ENCODE measurements at places on chromosomes 7 and 10. TPM values are rescaled to one million over a fixed set of nuclear protein-coding genes. Genes with fewer than 3 reads are reported as not detected.

The OPALIN gene
- not detected for total RNA-seq

DNA sequence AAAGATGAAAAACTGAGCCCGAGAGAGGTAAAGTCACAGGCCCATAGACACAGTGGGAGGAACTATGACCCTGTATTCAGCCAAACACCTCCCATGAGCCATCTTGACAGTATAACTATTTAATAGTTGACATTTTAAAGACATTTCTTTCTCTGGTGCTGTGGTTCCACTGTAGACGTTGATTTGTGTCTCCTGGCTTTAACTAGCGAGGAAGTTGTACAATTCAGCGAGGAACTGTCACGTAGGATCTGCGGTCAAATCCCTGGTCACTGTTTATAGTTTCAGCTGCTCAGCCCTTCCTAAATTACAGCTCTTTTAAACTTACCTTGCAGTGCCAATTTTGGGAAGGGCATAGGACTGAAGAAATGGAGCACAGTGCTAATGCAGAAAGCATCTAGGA, 7.1 kb upstream of the CELF2 start:
- no peaks in the 10 kb centered on the region for H3K36me3 ChIP-seq
- 0 out of 2 replicates have a peak, but pooled peaks cover 7% of the 10 kb centered on the region for H3K27me3 ChIP-seq
- no peaks in the 10 kb centered on the region for H3K4me1 ChIP-seq
- H3K27ac ChIP-seq = no peak overlapping the region
- no peak for DNase-seq

The TLX1 gene
- total RNA-seq = not detected

DNA sequence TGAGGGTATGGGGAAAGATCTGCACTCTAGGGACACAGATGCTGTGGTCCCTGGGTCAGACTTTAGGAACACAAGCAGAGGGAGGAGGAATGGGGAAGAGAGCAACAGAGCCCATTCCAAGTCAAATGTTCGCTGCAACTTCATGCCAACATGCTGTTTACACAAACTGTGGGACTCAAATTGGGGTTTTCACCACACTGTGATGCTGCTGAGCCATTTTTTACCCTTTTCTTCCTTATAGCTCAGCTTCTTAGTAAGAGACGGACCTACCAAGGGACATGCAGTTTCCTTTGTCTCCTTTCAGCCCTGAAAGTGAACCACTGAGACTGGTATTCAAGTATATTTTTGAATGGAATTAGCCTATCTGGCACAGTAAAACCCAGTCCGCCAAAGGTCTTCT, 64.3 kb upstream of the AGK start:
- no peaks in the 10 kb centered on the region for H3K4me1 ChIP-seq
- DNase-seq = no peak
- H3K36me3 ChIP-seq = no peaks in the 10 kb centered on the region
- H3K27ac ChIP-seq = no peak overlapping the region
- no peak overlapping the region for H3K4me3 ChIP-seq
- no peaks in the 10 kb centered on the region for H3K27me3 ChIP-seq

- 0 out of 2 replicates have a peak, but pooled peaks cover 4% of the 10 kb centered on the region for H3K27me3 ChIP-seq
- H3K36me3 ChIP-seq = peaks cover 31% of the 10 kb centered on the region
- peak overlapping the region; percentile 98 for H3K4me3 ChIP-seq
- peaks cover 14% of the 10 kb centered on the region for H3K4me1 ChIP-seq
Observed at GRCh38 chr7:149496642-149497391, 792 bp downstream of the ZNF746 start.

The LDB3 gene
- total RNA-seq = 1.1 TPM

DNA sequence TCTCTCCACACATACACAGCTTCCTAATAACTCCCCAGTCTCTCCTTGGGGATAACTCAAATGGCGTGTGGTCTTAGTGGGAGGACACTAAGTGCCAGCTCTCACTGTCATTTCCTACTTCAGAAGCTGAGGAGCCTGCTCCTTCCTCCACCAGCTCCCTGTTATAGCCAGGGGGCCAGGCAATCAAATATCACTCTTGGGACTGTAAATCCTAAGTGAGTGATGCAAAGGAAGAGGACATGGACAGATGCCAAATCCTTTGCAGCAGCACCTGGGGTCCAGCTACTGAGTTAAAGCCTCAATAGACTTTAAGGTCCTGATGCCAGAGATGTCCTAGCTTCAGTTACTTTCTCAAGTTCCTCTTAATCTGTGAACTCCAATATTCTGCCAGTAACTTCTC, 34.1 kb downstream of the SEM1 start:
- peaks cover 4% of the 10 kb centered on the region for H3K36me3 ChIP-seq
- H3K27me3 ChIP-seq = no peaks in the 10 kb centered on the region
- H3K27ac ChIP-seq = no peak overlapping the region
- H3K4me3 ChIP-seq = no peak overlapping the region
- DNase-seq = no peak

GRCh38 chr10:12675186-12675585, 325.8 kb downstream of the CAMK1D start:
- no peak overlapping the region for H3K4me3 ChIP-seq
- H3K27ac ChIP-seq = no peak overlapping the region
- H3K4me1 ChIP-seq = no peaks in the 10 kb centered on the region
- no peaks in the 10 kb centered on the region for H3K27me3 ChIP-seq

The TUBAL3 gene
- not detected for total RNA-seq

DNA sequence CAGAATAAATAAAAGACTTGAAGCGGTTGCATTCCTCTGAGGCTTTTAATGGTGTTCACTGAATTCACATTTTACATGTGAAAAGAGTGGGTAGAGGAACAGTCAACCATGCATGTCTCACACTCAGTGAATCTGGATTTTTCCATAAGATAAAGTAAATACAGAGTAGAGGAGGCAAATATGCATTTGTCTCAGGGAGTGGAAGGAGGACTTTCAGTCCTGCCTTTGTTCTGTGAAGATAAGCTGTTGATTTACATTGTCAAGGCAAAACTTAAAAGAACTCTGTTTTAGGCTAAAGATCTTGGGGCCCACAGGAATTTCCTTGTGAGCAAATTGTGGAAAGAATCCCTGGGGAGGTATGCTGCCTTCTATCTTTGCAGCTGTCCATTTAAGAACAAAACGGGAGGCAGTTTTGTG, 825.3 kb upstream of the MBL2 start:
- H3K27me3 ChIP-seq = no peaks in the 10 kb centered on the region
- H3K4me1 ChIP-seq = no peaks in the 10 kb centered on the region
- no peaks in the 10 kb centered on the region for H3K36me3 ChIP-seq
- DNase-seq = no peak
- no peak overlapping the region for H3K27ac ChIP-seq

The IFIT1B gene
- total RNA-seq = not detected

GRCh38 chr7:100693312-100694097, 545 bp downstream of the GIGYF1 start:
- peak; percentile 25 for DNase-seq
- peaks cover 15% of the 10 kb centered on the region for H3K36me3 ChIP-seq
- no peak overlapping the region for H3K27ac ChIP-seq
- H3K27me3 ChIP-seq = peaks cover 7% of the 10 kb centered on the region
- peaks cover 12% of the 10 kb centered on the region for H3K4me1 ChIP-seq
- peak overlapping the region; percentile 89 for H3K4me3 ChIP-seq

DNA sequence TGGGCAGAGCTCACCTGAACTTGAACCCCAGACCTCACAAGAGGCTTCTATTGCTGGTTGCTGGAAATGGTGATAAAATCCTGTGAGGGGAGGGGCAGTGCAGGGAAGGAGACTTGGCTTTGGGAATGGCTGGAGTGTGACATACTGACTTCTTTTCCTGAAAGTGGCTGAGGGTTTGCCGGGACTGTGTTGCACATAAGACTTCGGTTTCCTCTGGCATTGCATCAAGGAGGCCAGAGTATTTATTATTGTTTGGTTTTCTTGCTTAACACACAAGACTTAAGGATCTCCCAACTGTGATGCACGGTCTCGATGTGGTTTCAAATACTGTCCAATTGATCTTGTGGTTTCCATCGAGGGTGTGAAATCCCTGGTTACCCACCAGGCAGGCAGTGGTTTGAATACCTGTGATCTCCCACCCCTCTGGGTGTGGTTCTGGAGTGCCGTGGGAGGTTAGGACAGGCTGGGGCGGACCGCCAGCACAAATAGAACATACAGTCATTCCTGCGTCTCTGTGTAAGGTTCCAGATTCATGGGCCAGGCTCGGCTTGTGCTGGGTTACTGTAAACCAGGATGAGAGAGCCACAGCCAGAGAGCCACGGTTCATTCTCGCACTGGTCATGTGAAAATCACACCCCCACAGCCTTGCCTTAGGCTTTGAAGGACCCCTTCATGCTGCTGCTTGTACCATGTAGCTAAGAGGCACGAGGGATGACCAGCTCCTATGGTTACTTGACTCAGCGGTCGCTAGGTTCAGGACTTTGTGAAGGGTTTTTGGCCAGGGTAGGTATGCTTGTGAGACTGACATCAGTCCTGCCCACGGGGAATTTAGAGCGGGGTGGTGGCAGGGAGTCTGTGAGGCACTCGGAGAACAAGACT, 39.2 kb downstream of the WBP1L start:
- peak; percentile 63 for DNase-seq
- no peak overlapping the region for H3K4me3 ChIP-seq
- H3K4me1 ChIP-seq = peaks cover 35% of the 10 kb centered on the region
- H3K27me3 ChIP-seq = no peaks in the 10 kb centered on the region
- H3K27ac ChIP-seq = peak overlapping the region; percentile 24

DNA sequence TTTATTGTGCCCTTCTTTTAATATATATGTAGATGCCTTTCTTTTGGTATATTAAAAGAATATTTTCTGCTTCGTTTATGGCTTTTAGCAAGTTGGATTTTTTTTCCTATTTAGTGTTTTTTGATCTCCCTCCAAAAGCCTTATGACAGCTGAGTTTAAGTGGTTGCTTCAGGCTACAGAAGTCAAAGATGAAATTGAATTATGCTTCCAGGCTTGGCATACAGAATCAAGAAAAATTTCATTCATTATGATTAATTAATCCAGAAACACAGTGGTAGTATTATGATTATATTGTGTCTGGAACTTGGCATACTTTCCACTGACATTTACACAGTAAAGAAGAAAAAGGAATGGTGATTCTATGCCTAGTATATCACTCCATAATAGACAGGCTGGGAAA, 63.8 kb upstream of the SEM1 start:
- DNase-seq = no peak
- H3K4me1 ChIP-seq = no peaks in the 10 kb centered on the region
- no peak overlapping the region for H3K27ac ChIP-seq

The CTAGE8 gene
- not detected for total RNA-seq

The C10orf67 gene
- not detected for total RNA-seq

- H3K4me3 ChIP-seq = peak overlapping the region; percentile 97
- no peaks in the 10 kb centered on the region for H3K27me3 ChIP-seq
- peaks cover 33% of the 10 kb centered on the region for H3K4me1 ChIP-seq
- H3K36me3 ChIP-seq = peaks cover 32% of the 10 kb centered on the region
- DNase-seq = peak; percentile 76
- peak overlapping the region; percentile 84 for H3K27ac ChIP-seq
Observed at GRCh38 chr10:95289003-95289920, 1.5 kb downstream of the PDLIM1 start.

DNA sequence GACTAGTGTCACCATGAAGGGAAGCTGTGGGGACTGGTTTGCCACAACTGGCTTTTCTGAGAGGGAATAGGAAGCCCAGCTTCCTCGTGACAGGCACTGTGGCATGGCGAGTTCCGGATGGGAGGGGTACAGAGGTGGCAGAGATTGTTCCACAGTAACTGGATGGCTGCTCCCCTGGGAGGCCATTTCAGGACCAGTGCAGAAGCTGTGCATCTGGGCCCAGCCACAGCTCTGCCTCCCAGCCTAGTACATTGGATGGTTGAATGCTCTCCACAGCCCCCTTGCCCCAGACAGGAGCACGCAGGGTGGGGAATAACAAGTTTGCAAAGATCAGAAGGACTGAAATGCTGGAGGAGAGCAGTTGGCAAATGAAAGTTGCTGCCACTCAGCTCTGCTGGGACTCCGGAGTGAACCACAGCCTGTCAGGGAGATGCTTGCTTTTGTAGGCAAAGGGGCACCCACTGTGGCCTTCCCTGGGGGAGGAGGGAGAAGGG, 51.8 kb downstream of the GSDME start:
- H3K4me1 ChIP-seq = peaks cover 12% of the 10 kb centered on the region
- no peaks in the 10 kb centered on the region for H3K36me3 ChIP-seq
- DNase-seq = no peak
- no peak overlapping the region for H3K4me3 ChIP-seq

DNA sequence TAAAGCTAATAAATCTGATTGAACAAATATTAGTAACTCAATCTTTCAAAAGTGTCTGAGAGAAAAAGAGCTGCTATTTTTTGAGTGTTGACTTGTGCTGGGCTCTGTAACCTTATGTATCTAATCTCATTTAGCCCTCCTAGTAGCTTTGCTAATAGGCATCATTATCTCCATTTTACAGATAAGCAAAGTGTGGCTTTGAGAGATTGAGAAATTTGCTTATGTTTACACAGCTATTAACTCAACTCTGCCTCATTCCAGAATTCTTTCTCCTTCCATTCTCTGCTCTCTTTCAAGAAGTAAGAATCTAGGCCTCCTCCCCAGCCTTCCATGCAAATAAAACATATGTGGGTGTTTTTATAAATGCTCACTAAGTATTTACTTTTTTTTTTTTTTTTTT, 137.8 kb downstream of the GATA3 start:
- no peaks in the 10 kb centered on the region for H3K27me3 ChIP-seq
- H3K27ac ChIP-seq = no peak overlapping the region
- no peak for DNase-seq
- H3K4me3 ChIP-seq = no peak overlapping the region
- H3K4me1 ChIP-seq = no peaks in the 10 kb centered on the region

DNA sequence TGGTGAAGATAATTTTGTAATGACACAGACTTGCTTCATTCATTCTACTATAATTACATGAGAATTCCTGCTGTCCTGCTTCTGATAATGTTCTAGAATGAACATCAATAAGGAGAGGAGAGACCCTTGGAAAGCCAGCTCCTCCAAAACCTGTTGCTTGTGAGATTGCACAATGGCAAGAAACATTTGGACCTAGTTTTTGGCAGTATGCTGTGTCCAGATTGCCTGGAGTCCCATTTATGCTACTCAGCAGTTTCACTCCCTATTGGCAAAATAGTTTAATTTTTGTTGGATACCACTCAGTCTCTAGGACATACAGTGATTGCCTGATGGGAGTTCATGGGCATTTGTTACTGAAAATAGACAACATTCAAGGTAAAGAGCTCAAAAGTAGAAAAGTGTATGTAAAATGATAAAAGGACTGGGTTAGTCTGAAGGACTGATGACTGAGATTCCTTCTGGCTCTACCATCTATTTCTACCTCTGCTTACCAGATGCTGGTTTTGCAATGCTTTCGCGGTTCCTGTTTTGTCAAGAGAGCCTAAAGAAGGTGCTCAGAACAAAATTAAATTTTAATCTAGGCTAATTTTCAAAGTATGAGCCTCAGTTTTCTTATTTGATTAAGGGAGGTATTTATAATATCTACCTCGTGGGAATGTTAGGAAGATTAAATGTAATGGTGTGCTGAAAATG, 8.0 kb upstream of the ACTR3B start:
- H3K36me3 ChIP-seq = no peaks in the 10 kb centered on the region
- no peak overlapping the region for H3K27ac ChIP-seq
- H3K4me3 ChIP-seq = no peak overlapping the region
- H3K4me1 ChIP-seq = no peaks in the 10 kb centered on the region

DNA sequence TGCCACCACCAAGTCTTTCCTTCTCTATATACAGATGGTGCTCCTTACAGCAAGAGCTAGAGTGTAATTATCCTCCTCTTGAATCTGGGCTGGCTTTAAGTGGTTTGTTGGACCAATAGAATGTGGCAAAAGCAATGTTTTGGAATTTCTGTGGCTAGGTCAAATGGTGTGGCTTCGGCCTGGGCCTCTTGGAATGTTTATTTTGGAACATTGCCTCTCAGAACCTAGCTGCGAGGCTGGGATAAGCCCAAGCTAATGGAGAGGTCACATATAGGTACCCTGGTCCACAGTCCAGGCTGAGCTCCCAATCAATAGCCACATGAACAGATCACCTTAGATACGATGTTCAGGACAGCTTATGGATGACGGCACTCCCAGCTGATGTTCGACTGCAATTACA, 556.7 kb downstream of the TYW1 start:
- H3K27me3 ChIP-seq = no peaks in the 10 kb centered on the region
- no peaks in the 10 kb centered on the region for H3K4me1 ChIP-seq
- H3K27ac ChIP-seq = no peak overlapping the region
- no peak overlapping the region for H3K4me3 ChIP-seq
- no peak for DNase-seq

All from SJSA1 (cell line).